ENCODE measurements at places on chromosomes 7 and 10.
A peak's percentile ranks its signal among the peaks of the same experiment; 100 is the strongest.

DNA sequence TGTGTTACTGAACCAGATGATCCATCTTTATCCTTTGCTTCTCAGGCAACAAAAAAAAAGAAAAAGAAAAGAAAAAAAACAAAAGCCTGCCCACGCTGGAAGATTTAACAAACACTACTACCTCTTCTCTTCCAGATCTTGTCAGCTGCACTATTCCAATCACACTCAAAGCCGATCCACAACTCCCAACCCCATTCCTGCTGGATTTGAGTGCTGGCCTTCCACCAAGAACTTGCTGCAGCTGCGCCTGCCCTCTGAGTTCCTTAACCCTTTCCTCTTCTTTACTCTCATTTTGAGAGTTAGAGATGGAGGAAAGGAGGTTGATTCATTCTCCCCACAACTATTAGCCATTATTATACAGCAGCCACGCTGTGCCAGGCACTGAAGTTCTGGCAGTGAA is 16.0 kb upstream of the ITGA8 start:
- DNase-seq: no peak

- DNase-seq: peak; percentile 19
Observed at GRCh38 chr10:112361951-112362751, 11.8 kb upstream of the ACSL5 start.

GRCh38 chr7:137423321-137423720 is 79.8 kb upstream of the PTN start:
- DNase-seq: no peak

DNA sequence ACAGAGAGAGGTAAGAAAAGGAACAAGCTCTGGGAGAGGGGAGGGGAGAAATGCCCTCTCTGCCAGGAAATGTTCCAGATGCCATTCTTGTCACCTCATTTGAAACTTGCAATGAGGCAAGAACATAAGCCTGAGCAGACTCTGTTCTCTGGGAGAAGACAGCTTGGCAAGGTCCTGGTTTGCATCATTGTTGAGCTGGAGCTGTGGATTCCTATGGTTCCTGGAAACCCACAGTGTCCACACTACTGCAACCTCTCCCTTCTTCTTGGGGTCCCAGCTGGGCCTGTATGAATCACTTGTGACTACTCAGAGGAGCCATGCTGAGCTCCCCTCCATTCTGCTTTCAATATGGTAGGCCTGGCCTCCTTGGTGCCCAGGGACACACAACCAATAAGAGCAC is 60.8 kb upstream of the HECTD2 start:
- peak; percentile 78 for DNase-seq

DNA sequence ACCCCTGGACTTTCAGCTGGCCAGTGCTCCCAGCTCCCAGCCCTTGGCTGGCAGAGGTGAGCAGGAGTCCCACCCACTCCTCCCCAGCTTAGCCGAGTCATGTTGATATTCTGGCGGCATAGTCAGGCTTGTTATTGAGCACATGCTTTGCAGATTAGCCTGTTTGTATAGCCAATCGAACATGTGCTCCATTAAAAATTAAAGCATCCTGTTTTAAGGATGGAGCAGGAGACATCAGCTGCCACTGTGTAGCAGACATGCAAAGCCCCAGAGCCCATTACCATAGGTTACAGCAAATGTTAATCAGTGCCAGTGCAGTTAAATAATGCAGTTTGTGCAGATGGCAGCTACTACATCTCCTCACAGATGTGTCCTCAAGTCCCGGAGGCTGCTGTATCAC is 574.6 kb upstream of the GALNT17 start:
- DNase-seq: no peak

DNA sequence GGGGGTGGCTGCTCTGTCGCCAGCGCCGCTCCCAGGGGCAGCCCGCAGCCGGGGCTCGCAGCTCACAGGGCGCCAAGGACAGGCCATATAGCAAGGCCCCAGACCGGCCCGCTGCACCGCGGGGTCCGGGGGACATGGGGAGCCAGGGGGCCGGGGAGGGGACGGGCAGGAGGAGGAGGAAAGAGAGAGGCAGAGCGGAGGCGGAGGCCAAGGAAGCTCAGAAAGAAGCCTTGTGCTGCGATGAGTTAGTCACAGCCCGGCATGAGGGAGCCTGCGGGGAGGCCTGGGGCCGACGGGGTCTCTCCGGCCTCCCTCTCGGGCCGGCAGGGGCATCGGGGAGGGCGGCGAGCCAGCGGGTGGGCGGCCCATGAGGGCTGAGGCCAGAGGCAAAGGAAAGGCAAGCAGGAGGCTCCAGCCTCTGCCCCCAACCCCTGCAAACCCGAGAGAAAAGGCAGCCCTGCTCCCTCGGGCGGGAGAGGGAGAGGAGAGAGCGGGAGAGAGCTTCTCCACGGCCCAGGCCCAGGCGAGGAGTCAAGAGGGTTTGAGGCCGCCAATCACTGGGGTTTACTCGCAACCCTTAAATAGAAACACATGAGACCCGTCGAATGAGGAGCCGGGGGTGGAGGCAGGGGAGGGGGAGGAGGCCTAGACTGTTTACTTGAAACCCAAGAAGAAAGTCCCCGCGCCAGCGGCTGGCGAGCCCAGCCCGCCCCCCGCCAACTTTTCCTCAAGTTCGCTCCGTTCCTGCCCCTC is 167.9 kb downstream of the NEURL1 start:
- DNase-seq: no peak

DNA sequence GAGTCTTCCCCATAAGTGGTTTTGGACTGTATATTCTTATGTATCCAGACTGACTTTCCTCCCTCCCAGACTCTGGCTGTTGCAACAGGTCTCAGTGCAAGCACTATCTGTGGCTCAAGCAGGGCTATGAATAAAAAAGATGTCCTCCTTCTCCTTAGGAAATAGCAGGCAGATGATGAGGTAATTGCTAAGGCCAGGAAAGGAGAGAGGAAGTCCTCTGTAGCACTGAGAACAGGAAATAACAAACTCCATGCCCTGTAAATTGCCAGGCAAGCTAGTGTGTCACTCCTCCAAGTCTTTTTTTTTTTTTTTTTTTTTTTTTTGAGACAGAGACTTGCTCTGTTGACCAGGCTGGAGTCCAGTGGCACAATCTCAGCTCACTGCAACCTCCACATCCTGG is 900.1 kb downstream of the TYW1 start:
- DNase-seq: no peak

DNA sequence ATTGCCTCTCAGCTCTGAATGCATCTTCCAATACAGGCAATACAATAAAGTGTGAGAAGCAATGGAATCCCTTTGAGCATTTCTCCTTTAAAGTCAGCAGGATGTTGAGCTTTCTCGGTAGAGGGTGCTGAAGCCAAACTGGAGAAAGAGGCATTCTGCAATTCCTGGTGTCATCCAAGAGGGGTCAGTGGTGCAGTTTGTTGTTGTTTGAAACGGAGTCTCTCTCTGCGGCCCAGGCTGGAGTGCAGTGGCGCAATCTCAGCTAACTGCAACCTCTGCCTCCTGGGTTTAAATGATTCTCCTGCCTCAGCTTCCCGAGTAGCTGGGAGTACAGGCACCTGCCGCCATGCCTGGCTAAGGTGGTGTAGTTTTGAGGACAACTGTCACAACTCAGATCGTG is 486.5 kb downstream of the CALN1 start:
- no peak for DNase-seq

DNA sequence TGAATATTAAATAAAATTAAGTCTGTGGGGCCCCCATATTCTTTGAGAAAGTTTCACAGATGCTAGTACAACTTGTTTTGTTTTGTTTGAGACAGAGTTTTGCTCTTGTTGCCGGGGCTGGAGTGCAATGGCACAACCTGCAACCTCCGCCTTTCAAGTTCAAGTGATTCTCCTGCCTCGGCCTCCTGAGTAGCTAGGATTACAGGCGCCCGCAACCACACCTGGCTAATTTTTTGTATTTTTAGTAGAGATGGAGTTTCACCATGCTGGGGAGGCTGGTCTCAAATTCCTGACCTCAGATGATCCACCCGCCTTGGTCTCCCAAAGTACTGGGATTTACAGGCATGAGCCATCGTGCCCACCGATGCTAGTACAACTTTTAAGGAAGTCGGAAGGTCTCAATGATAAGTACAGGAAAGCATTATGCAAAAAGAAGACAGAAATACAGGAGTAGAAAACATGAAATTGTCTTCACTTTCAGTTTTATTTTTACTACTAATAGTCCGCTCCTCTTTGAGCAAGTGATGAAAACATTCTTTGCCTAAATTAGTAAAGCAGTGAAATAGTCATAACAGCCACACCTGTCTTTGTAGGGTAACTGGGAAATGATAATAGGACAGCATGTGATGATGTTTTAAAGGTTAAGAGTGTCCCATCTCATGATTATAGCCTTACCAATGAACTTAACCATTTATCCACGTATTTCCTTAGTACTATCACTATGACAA is 147.5 kb downstream of the SEMA3D start:
- no peak for DNase-seq

DNA sequence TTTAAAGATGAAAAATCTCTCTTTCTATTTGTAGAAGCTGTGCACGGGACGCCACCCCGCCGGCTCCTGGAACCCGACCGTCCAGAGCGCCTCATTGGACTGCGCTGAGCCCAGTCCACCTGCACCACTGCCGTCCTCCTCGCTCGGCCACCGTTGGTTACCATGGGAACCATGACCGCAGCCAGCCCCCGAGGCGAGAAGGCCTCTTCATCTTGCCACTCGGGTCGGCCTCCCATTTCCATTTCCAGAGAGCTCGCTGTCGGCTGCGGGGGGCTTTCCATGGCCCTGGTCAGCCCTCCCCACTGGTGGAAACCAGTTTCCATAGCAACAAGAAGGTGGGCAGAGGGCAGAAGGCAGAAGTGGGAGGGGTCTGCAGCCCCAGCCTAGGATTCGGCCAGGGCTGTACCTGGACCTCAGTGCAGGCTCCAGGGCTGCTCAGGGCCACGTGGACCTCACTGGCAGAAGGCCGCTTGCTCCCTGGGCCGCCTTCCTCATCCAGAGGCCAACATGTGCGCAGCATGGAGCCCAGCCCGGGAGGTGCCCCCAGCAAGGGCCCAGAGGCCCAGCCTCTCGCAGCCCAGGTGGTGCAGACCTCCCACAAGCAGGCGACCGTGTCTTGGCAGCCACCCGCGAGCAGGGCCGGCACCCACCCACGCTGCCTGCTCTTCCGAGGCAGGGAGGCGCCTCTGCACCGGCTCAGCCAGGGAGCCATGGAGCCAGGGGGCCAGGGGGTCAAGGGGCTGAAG is 283.5 kb upstream of the PPP2R2D start:
- no peak for DNase-seq

- DNase-seq: no peak
Observed at GRCh38 chr7:22662556-22663356, 64.2 kb upstream of the IL6 start.

All from epithelial cell of esophagus (primary cell).